Stomach (tissue), 19 donors: ENCODE measurements at places on chromosomes 4 and X. TPM values are rescaled to one million over a fixed set of nuclear protein-coding genes. Genes with fewer than 3 reads are reported as not detected.

The EGF gene
- polyA plus RNA-seq: not detected

The IL2 gene
- not detected for polyA plus RNA-seq

GRCh38 chrX:119589810-119590209 is 15.4 kb downstream of the UBE2A start:
- peaks cover 39% of the 10 kb centered on the region for H3K36me3 ChIP-seq
- no peak overlapping the region for H3K27ac ChIP-seq
- no peaks in the 10 kb centered on the region for H3K27me3 ChIP-seq
- no peak for DNase-seq
- no peaks in the 10 kb centered on the region for H3K4me1 ChIP-seq

DNA sequence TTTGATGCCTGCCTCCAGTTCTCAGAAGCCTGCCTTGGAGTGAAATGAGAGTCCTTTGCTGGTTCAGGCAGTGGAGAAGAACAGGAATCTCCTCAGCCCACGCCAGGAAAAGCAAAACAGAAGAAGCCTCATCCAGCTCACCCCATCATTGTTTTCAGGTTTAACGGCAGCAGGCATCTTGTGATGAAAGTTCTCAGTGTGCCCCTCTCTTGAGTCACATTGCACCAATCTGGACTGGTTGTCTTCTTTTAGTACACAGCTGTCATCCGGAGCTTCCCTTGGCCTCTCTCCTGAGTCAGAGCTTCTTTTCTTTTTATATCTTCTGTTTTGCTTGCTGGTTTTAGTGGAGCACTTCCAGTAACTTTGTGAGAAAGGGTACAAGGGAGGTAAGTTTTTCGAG is 50.9 kb downstream of the TSPAN7 start:
- no peaks in the 10 kb centered on the region for H3K4me1 ChIP-seq
- no peak for DNase-seq
- H3K36me3 ChIP-seq: no peaks in the 10 kb centered on the region
- no peak overlapping the region for H3K27ac ChIP-seq

DNA sequence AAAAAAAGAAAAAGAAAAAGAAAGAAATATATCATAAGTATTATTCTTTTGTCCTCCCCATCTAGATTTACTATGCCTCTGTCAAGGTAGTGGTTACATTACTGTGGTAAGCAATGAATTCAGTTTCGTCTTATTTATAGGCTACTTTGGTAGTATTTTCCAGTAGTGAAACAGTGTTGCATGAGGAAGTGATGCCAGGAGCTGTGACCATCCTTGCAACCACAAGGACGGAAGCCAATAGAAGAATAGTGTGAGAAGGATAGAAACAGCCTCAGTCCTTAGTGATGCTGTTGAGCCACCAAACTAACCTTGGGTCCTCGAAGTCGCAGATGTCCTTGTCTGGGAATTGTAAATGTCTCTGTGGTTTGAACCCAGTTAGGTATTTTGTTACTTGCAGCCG is 328.5 kb downstream of the PPP3CA start:
- H3K36me3 ChIP-seq: peaks cover 9% of the 10 kb centered on the region
- no peak overlapping the region for H3K4me3 ChIP-seq
- no peaks in the 10 kb centered on the region for H3K4me1 ChIP-seq
- DNase-seq: peak; percentile 13

DNA sequence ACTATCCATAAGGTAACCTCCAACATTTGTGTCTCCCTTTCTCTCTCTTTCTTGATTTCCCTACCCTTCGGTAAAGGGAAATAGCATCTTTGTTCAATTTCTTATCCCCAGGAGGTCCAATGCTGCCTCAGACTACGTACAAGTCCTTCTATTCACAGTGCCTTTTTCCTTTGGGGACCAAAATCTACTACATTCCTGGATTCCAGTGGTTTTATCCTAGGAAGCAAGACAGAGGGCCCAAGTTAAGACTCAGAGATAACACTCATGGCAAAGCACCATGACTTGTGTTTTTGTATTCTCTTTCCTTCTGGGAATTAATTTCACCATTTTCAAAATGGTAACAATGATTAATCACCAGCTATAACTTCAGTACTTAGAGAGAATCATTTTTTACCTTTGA is 10.6 kb downstream of the G3BP2 start:
- no peak for DNase-seq
- no peaks in the 10 kb centered on the region for H3K27me3 ChIP-seq
- peaks cover 59% of the 10 kb centered on the region for H3K4me1 ChIP-seq
- no peak overlapping the region for H3K27ac ChIP-seq
- H3K36me3 ChIP-seq: peaks cover 15% of the 10 kb centered on the region

DNA sequence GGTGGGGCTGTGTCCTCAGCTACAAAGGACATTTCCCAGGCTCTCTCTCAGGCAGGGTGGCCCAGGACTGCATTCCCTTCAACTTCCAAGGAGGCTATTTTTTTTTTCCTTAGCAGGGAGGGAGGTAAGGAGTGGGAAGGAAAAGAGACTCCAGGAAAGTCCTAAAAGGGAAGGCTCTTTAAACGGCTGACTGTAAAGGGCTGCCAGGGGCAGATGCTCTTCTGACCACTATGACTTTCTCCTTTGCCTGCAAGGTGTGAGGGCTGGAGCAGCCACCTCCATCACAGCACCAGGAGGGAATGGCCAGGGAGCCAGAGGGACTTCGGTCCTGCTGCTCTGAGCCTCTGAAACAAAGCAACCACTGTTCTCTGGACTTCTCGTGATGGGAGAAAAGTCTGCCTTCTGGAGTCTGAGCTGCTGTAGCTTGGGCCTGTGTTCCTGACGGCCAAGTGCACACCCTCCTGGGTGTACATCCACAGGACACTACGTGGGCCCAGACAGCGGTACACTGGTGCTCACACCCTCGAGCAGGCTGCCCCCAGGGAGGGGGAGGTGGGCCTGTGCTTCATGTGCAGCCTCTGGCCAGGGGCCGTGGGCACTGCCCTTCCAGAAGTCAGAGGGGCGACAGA is 17.9 kb downstream of the NAT8L start:
- H3K27me3 ChIP-seq: no peaks in the 10 kb centered on the region
- no peaks in the 10 kb centered on the region for H3K4me1 ChIP-seq
- DNase-seq: no peak
- H3K4me3 ChIP-seq: no peak overlapping the region
